ENCODE measurements at places on chromosomes 13 and 19.

DNA sequence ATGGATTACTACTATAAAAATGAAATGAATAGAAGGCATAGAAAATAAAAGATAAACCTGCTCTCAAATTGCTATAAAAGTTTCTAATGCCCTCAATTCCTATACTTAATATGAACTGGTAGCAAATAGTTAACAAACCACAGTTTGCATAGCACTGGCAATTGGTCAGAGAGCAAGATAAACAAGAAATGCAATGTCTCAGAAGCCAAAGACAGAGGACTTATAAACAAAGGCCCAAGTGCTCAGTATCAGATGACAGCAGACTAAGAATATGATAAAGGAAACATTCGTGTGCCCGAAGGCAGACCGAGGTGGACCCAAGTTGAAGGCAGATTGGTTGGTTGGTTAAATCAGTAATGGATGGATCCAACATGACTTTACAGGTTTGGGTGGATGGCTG lies 50.6 kb downstream of the IPO5 start:
- DNase-seq = peak; percentile 91

GRCh38 chr13:60484865-60485264 lies 87.8 kb downstream of the TDRD3 start:
- DNase-seq = no peak

GRCh38 chr13:50167224-50167947 lies 152.1 kb downstream of the KCNRG start:
- DNase-seq = peak; percentile 33

DNA sequence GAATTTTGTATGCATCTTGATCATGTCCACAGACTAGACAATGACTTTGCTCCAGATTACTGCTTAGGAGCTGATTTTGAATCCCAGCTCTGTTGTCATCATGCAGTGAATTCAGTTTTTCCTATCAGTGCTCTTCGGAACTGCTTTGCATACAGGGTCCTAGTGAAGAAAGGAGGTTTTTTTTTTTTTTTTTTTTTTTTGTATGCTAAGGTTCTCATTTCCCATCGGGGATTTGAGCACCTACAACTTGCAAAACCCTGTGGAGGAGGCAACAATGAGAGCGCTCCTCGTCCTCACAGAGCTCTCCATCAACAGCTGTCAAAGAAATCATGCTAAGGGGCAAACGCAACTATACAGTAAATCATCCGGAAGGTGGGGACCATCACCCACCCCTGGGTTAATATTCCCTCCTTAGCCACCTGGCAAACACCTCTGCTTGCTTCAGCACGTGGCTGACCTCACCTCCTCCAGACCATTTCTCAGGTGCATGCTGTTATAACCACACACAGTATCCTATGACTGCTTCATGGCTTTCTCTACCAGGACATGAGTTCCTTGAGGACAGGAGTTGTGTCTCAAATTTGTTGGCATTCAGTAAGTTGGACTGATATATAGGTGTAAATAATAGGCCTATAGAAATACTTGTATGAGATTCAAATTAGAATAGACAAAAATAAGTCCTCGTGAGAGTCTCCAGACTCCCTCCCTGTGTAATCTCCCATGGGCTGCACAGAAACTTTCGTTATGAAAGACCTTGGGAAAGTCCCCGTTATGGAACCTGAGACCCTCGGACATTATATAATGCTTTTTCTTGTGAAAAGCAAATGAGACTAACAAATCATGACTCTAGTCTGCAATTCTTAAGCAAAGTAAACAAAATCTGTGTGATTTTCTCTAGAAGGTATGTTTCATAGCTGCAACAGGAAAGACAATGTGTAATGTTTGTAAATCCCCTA lies 113.8 kb downstream of the KATNAL1 start:
- DNase-seq = no peak

- no peak for DNase-seq
Measured at GRCh38 chr19:35379992-35380391, 9.1 kb downstream of the GPR42 start.

DNA sequence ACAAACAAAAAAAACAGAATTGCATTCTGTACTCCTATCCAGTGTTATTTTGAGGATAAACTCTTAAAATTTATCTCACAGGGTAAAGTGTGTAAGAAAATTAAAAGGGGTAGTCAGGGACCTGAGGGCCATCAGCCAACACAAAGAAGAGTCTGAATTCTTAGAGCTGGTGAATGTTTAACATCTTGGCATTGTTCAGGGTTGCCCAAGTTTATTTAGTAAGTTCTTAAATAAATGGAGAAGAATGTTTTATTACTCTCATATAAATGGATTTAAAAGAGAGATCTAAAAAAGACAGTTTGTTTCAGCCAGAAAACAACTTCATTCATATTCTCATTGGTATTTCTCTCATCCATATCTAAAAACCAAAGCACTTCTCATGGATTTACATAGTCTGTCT lies 171.7 kb downstream of the LACC1 start:
- no peak for DNase-seq

GRCh38 chr13:96090240-96091101 lies 564 bp downstream of the HS6ST3 start:
- DNase-seq = peak; percentile 10

GRCh38 chr13:31043957-31044356 lies 111.5 kb downstream of the TEX26 start:
- DNase-seq = no peak

- peak; percentile 25 for DNase-seq
Measured at GRCh38 chr13:31725841-31726240, 13.5 kb upstream of the RXFP2 start.

GRCh38 chr19:39141929-39142328 lies 16.3 kb downstream of the PAK4 start:
- DNase-seq = no peak

DNA sequence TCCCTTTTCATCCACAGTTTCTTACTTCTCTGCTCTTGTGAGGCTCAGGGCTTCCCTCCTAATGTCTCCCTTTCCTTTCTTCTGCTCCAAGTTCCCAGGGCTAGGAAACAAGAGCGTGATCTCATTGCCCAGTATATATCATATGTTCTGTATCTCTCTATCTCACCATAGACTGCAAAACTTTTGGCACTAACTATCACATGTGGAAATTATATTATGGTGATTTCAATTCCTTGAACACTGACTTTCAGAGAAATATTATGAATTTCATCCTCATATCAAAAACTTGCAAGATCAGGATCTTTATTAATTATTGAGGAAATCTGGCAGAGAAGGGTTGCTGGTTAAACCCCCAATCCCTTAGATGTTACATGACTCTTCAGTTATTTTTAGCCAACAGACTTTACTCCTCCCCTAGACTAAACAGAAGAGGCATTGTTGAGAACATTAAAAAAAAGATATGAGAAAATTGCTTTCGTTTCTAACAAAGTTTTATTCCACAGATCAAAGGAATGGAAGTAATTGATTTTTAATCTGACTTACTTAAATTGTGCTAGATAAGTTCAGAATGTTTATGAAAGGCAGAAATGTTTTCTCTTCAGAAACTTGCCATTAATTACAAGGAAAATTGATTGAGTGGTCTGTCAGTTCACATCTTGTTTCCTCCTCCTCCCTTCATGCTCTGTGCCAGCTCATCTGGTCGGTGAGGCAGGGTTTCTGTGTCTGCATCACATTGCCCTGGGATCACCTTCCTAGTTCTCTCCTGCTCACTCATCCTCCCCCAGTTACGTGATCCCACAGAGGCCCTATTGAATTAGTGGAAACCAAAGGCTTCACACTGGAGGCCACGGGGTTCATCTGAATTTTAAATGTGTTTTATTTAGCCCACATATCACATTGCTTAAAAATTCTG lies 378.5 kb downstream of the LMO7 start:
- DNase-seq = peak; percentile 34

DNA sequence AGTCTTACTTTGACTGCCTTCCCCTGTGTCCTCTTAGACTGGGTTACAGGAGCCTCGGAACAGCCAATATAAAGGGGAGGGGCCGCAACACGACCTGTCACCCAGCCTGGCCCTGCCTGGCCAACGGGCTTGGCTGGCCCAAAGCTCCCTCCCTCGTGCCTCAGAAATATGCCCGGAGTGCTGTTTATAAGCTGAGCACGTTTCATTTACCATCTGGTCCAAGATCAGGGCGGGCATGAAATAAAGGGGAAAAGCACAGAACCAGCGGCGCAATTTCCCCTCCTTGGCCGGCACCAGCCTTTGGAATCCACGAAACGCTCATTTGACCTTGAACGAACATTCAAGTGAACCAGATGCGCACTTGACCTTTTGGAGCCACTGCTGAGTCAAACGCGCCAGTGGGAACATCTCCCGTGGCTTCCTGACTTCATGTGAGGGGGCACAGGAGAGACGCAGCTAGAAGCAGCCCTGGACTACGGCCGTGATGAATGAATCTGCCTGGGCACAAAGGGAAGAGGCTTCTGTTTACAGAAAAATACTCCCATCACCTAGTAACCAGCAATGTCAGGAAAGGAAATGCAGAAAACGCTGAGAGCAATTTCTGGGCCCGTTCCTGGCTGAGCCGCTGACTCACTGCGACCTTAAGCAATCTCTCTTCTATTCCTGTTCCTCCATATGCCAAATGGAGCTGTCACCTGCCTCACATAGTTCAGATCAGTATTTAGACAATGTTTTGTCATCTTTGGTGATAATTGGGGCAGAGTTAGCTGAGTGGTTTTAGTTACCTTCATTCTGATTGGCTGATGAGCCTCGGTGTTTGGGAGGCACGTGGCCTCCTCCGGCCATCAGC lies 53.3 kb downstream of the RFX2 start:
- DNase-seq = peak; percentile 92

GRCh38 chr13:40076765-40077362 lies 421.4 kb downstream of the COG6 start:
- DNase-seq = no peak

GRCh38 chr13:80306337-80306972 lies 34.5 kb downstream of the SPRY2 start:
- no peak for DNase-seq

GRCh38 chr13:26861941-26862340 lies 101.4 kb upstream of the GPR12 start:
- no peak for DNase-seq

- DNase-seq = peak; percentile 56
Measured at GRCh38 chr13:109728791-109729731, 57.3 kb downstream of the IRS2 start.
